ENCODE measurements at places on chromosomes 16 and 17. TPM values are rescaled to one million over a fixed set of nuclear protein-coding genes. Genes with fewer than 3 reads are reported as not detected.

Gene SCNN1B
- total RNA-seq = 68.1 TPM

Gene TP53TG3B
- total RNA-seq = not detected

Gene DYNLRB2
- total RNA-seq = not detected

Gene OSGIN1
- 5.6 TPM for total RNA-seq

Gene OR2C1
- total RNA-seq = not detected

Gene CLN3
- total RNA-seq = 10.2 TPM

Gene ALDH3A1
- total RNA-seq = 194 TPM

Gene CNTNAP4
- not detected for total RNA-seq

Gene ZNF423
- 0.72 TPM for total RNA-seq

Gene NQO1
- total RNA-seq = 84.6 TPM

Gene C16orf74
- total RNA-seq = 10.9 TPM

Gene SLC35G6
- total RNA-seq = not detected

Gene OR3A3
- not detected for total RNA-seq

Gene ZPBP2
- total RNA-seq = not detected

Gene KRT31
- 4.4 TPM for total RNA-seq

Gene YPEL2
- total RNA-seq = 5.7 TPM

Gene ASPHD1
- total RNA-seq = 1.00 TPM

Gene GLIS2
- total RNA-seq = 0.80 TPM

Gene OTOA
- 0.04 TPM for total RNA-seq

Gene KRTAP4-3
- not detected for total RNA-seq

Gene MT4
- total RNA-seq = 8.4 TPM

Gene LMF1
- total RNA-seq = 11.4 TPM

Gene MYH2
- 0.56 TPM for total RNA-seq

Gene DHODH
- 6.2 TPM for total RNA-seq

Gene KRT12
- total RNA-seq = not detected

Measured in esophagus mucosa (tissue), 1 donor.